Stimulated activated CD8-positive, alpha-beta memory T cell treated with anti-CD3 and anti-CD28 coated beads, Interleukin-15, amount 100 ng/mL, for 4 hours (primary cell): ENCODE measurements at places on chromosomes 1 and 21.

DNA sequence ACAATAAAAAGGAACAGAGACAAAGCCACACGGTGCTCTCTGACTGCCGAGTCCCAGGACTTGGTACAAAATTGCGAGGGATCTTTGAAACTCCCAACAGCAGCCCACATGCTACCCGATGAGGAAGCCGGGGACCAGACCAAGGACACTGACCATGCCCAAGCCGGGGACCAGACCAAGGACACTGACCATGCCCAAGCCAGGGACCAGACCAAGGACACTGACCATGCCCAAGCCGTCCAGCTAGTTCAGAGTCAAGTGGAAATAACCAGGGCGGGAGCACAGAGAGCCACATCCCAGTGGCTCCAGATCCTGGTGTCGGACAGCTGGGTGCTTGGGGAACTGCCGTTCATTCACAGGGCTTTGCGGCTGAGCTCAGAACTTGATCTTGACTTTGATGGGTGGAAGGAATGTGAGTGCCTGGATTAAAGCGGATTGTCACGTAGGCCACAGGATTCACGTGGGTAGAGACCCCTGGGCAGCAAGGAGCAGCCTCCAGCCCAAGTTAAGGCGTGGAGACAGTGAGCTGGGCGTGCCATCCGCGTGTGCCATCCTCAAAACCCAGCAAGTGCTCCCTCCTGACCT is 16.5 kb upstream of the TRAPPC10 start:
- DNase-seq: no peak

DNA sequence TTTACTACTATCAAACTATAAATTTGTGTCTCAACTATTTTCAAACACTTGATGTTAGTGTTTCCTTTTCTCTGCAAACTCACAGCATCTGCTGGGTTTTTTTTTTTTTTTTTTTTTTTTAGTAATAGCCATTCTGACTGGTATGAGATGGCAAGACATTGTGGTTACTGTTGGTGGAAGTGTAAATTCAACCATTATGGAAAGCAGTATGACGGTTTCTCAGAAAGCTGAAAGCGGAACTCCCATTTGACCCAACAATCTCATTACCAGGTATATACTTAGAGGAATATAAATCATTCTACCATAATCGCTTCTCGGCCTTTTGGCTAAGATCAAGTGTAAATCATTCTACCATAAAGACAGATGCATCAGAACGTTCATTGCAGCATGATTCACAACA is 608.3 kb upstream of the ZP4 start:
- no peak for DNase-seq

DNA sequence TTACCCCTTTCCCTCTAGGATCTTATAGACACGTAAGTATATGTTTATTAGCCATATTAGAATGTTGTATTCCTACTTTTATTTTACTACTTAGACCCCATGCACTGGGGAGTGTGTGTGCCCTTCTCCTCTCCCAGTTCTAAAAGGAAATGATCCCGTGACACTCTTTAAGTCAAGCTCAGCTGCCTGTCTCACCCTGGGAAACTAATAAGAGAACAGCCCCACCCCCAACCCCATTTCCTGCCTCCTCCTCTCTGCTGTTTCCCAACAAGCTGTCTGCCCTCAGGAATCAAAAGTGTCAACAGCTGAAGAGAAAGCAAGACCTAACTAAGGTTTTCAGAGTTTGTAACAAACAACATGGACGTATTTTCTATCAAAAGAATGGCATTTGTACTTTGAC is 92.6 kb upstream of the VAV3 start:
- no peak for DNase-seq

GRCh38 chr1:79059341-79059740 is 52.8 kb upstream of the ADGRL4 start:
- DNase-seq: no peak

GRCh38 chr1:108953452-108953851 is 9.8 kb downstream of the CLCC1 start:
- no peak for DNase-seq

GRCh38 chr1:73635021-73635420 is 563.0 kb downstream of the LRRIQ3 start:
- no peak for DNase-seq
